ENCODE measurements at places on chromosomes 5 and 9.
A peak's percentile ranks its signal among the peaks of the same experiment; 100 is the strongest.

DNA sequence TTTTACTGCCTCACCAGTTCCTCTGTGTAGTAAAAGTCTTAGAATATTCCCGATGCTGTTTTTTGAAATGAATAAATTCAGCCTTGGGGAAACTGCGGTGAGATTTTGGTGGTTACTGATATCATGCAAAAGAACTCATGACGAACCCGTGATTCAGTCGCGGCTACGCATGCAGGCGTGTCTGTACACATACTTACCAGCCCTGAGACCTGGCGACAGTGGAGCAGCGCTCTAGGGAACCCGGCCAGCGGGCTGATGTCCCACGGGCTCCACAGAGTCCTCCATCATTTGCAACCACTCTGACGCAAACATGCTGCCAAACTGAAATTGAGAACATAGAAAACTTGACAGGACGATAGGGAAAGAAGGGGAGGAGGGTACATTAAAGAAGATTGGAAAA is 315.6 kb upstream of the DAB2 start:
- DNase-seq, result no peak

DNA sequence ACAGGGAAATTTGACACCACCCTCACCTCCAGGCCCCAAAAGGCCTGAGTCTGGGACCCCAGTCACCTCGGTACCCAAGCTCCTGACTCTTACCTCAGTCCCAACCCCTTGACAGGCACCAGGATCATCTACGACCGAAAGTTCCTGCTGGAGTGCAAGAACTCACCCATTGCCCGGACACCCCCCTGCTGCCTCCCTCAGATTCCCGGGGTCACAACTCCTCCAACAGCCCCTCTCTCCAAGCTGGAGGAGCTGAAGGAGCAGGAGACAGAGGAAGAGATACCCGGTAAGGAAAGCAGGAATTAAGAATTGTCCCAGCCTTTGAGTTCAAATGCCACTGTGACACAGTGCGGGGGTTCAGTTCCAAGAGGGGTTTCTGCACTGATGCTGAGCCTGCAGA is 1.3 kb downstream of the EIF4EBP3 start:
- DNase-seq, result no peak

- no peak for DNase-seq
Observed at GRCh38 chr9:80651044-80651443, 1038.3 kb downstream of the TLE1 start.

DNA sequence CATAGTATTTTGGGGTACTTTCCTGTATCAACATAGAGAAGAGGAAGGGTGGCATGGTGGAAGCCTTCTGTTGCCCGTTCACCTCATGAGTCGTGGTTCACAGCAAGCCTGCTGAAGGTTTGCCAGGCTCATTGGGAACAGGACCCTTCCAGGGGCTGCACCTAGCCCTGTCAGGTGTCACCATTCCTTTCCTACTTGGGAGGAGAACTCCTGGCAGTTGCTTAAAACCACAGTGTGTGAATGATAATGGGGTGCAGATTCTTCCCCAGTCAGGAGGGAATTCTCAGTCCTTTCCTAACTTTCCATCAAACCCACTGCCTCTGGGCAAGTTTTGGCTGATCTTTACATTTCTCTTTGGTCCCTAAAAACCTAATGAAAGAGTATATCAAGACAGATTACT is 99.4 kb upstream of the CTNND2 start:
- DNase-seq, result no peak

DNA sequence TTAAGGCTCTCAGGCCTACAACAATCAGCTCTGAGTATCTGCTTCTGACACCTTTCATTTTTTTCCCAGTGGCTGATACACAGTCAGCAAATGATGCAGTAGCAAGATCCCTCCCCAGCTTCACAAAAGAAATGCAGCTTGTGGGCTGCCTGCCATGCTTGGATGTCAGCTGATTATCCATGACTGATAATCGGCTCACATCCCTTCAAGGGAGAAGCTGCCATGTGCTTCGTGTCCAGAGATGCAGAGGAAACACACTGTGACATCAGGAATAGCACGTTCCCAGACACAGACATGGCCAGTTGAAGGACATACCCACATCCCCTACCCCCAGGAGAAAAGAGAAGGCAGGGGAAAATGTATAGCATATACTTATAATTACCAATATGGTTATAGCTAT is 27.9 kb downstream of the TMEM215 start:
- DNase-seq, result no peak

GRCh38 chr5:81638471-81638870 is 112.4 kb downstream of the SSBP2 start:
- no peak for DNase-seq

DNA sequence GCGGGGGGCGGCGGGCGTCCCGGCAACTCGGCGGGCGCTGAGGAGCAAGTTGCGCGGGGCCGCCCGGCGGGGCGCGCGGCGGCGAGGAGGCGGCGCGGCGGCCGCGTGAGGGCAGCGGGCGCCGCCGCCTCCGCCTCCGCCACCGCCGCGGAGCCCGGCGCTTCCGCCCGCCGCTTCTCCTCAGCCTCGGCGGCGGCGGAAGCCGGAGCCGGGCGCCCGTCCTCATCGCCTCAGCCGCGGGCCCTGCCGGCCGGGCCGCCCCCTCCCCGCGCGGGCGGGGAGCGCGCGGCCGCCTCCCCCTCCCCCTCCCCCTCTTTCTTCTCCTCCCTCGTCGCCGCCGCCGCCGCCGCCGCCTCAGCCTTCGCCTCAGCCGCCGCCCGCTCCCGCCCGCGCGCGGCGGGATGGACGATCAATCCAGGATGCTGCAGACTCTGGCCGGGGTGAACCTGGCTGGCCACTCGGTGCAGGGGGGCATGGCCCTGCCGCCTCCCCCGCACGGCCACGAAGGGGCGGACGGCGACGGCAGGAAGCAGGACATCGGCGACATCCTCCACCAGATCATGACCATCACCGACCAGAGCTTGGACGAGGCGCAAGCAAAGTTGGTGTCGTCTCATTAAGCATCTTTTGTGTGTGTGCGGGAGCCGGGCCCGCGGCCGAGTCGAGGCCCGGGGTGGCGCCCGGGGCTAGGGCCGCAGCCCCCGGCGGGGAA is at the start of gene PBX3:
PBX3 (plus strand) TSS at position 321 of the 712 bp plus-strand sequence.
- peak; percentile 23 for DNase-seq

DNA sequence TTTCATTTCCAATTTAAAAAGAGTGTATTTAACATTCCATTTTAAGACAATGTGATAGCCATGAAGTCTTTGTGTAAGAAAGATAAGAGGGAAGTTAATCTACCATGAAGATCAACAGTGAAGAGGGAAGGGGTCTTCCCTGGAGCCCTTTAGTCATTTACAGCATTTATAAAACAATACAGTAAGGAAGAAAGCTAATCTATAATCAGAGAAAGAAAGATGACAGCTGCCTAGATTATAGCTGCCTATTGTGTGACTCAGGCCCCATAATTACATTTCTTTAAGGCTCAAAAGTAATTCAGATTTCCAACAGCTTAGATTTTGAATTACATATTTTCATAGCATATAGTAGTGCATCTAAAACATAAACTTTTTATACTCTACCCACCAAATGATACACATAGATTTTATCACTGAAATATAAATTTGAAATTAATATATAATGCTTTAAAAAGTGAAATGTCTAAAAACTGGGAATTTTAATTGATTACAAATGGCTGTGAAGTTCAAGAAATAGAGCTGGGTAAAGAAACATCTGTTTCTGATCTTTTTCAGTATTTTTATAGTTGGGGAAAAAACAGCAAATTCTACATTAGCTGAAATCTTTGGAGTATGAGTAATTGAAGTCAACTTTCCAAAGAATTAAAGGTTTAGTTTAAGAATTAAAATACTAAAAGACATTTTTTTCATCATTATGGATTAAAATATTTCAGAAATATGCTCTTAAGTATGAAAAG is 89.6 kb downstream of the RIC1 start:
- DNase-seq, result no peak

GRCh38 chr9:126860757-126861466 is 473 bp downstream of the ZBTB34 start:
- no peak for DNase-seq
